Large intestine (tissue), 12 donors: ENCODE measurements at places on chromosomes 2 and 18. TPM values are rescaled to one million over a fixed set of nuclear protein-coding genes. Genes with fewer than 3 reads are reported as not detected.

DNA sequence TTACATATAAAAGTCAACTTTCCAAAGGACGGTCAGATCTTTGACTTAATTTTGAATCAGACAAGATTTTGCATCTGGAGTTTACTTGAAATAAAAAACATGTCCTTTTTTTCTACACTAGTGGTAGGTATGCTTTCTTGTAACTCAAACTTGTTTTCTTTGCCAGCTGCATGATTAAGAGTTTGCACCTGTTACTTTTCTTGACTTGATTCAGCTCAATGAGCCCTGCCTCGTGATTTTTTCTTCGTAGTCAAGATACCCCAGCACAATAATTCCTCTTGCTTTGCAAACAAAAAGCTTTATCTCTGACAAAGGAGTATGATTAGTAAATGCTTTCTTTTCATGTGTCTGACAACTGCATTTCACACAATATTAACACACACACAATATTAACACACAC lies 82.3 kb downstream of the FBXO15 start:
- DNase-seq = no peak

DNA sequence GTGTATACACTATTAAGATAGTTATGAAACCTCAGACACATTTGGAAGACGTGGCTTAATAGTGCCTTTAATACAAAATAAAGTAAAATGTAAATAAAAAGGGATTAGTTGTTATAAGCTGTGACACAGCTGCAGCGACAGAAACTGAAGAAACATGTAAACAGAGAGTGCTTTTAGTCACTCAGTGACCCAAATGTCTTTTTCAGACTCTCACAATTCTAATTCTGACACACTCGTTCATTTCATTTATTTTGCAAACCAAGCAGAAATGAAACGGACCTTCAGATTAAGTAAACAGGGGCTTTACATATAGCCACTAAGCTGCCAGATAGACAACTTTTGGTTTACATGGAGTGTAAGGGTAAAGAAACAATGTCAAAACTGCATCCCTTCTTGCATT lies 181.0 kb upstream of the ETAA1 start:
- DNase-seq = no peak

DNA sequence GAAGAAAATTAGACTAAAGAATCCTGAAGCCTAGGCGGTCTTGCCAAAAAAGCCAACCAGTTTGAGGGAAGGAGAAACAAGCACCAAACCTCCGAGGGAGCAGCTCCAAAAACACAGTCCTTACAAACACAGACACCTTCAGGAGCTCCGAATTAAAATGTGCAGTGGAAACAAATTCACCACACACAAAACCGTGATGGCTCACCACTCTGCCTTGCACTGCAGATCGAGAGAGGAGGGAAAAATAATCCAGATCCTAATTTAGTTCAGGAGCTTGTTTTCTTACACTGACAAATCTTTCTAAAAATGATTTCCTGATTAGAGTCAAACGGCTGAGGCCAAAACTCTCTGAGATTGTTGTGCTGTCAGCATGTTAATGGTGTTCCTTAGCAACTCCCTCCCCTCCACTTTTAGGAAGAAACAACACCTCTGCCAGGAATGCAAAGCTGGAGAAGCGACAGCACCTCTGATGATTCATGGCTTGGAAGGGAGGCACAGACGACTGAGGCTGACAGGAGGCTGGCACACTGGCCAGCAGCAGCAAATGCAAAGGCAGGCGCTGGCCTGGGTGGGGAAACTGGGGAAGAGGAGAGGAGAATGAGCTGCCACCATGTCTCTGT lies 249.4 kb upstream of the KLHL29 start:
- DNase-seq = no peak

DNA sequence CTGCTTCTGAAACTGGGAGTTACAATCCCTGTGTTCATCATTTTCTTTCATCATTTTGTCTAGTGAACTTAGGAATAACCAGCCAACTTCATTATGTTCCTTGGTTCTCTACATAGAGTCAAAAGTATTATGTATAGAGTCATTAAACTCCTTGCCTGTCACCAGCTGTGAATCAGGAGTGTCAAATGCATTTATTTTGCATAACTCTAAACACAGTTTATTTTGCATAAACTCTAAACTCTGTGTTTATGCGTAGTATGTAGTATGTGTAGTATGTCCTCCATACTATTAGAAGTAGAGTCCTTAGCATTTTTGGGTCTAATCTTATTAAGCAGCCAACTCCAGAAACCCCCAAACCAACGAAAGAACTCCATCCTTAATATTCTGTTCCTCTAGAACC lies 164.4 kb downstream of the EVA1A start:
- DNase-seq = no peak

Gene AOX1
- polyA plus RNA-seq = 6.4 TPM

Gene DAPL1
- polyA plus RNA-seq = 1.6 TPM

Gene ST8SIA5
- 1.3 TPM for polyA plus RNA-seq
